ENCODE measurements at places on chromosomes 1 and 21. TPM values are rescaled to one million over a fixed set of nuclear protein-coding genes. Genes with fewer than 3 reads are reported as not detected.
A peak's percentile ranks its signal among the peaks of the same experiment; 100 is the strongest.

Gene RIPK4
- total RNA-seq = 0.76 TPM

DNA sequence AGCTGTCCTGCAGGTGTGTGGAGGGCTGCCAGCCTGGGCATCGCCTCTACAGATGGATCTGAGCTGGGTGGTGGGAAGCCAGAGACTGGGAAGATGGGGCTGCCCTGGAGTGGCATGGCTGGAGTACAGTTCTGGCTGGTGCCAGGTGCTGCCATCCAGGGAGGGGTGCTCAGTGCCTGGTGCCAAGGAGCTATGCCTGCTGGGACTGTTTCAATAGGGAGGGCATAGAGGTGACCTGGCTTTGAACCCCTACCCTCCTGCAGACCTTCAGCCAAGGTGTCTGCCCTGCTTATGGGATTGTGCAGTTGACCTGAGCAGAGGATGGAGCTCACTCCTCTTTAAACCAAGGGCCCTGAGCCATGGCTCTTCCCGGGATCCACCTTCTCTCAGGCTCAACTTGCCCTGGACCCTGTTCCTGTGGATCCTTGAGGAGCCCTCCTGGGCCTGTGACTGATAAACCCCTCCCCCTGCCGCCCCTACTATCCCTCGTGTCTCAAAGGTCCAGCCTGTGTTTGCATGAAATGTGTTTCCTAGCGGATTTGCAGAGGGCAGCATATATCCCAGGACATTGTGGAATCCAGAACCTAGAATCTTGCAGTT is 48.7 kb downstream of the PTPRU start:
- peaks cover 4% of the 10 kb centered on the region for H3K4me1 ChIP-seq
- no peak for DNase-seq
- no peak overlapping the region for H3K4me3 ChIP-seq
- H3K36me3 ChIP-seq = no peaks in the 10 kb centered on the region
- H3K27ac ChIP-seq = no peak overlapping the region

Gene CD84
- 13.5 TPM for total RNA-seq

Gene CFH
- 0.24 TPM for total RNA-seq

- no peak overlapping the region for H3K4me3 ChIP-seq
- DNase-seq = no peak
- H3K4me1 ChIP-seq = peaks cover 8% of the 10 kb centered on the region
- peaks cover 44% of the 10 kb centered on the region for H3K36me3 ChIP-seq
- H3K27ac ChIP-seq = peak overlapping the region; percentile 50
These were observed 11.8 kb upstream of the SRM start for GRCh38 chr1:11071463-11072215.

GRCh38 chr1:39105841-39106765 is 80.0 kb downstream of the NDUFS5 start:
- no peaks in the 10 kb centered on the region for H3K27me3 ChIP-seq
- H3K4me1 ChIP-seq = peaks cover 40% of the 10 kb centered on the region
- H3K4me3 ChIP-seq = no peak overlapping the region
- H3K27ac ChIP-seq = peak overlapping the region; percentile 68

DNA sequence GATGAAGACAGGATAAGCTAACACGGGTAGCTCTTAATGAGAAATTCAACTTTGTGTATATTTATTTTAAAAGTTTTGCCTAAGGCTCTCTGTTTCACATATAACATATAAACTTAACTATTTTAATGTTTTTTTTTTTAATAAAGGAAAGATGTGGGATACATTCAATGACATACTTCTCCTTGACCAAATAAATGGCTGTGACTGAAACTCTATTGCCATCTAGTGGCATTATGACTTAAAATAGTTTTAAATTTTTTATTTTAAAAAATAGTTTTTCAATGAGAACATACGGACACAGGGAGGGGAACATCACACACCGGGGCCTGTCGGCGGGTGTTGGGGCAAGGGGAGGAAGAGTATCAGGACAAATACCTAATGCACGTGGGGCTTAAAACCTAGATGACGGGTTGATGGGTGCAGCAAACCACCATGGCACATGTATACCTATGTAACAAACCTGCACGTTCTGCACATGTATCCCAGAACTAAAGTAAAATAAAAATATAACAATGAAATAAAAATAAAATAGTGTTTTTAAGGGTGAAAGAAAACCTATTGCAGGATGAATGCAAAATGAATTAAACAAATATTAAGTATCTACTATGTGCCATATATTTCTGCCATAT is 83.4 kb downstream of the LYST start:
- H3K4me1 ChIP-seq = no peaks in the 10 kb centered on the region
- no peak overlapping the region for H3K4me3 ChIP-seq
- no peaks in the 10 kb centered on the region for H3K27me3 ChIP-seq
- H3K27ac ChIP-seq = no peak overlapping the region
- peaks cover 31% of the 10 kb centered on the region for H3K36me3 ChIP-seq
- no peak for DNase-seq

Gene CFHR3
- total RNA-seq = not detected

DNA sequence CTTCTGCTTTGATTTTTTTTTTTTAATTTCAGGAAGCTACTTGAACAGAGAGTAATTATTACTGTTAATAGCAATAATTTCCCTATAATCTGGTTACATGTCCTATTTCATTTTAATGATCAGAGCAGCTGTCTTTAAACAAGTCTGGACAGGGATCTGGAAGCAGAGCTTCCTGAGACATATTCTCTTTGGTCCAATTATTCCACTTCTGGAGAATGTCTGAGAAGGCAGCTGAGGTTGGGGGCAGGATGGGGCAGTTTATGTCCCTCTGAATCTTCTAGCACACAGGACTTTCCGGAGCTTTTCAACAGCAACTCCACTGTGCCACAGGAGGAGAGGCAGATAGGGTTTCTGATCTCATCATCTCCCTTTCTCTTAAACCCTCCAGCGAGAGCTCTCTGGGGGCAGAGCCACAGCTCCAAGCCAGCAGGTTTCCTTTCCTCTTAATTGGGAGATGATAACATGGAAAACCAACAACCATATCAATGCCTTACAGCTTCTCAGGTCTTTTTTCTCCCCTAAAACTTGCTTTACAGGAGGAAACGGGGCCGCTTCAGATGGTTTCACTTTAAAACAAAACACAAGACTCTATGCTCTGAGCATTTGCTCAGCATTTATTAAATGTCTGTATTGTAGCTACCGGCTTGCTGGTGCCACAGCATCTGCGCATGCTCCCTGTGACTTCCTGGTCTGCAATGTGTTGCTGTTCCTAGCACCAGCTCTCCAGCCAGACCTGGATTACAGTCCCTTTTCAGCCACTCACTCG is 425.7 kb upstream of the USP24 start:
- no peak overlapping the region for H3K27ac ChIP-seq
- no peaks in the 10 kb centered on the region for H3K27me3 ChIP-seq
- H3K4me1 ChIP-seq = peaks cover 3% of the 10 kb centered on the region
- H3K36me3 ChIP-seq = no peaks in the 10 kb centered on the region
- DNase-seq = peak; percentile 19
